Activated CD4-positive, alpha-beta T cell treated with anti-CD3 and anti-CD28 coated beads, Interleukin-2, amount 10 ng/mL, durations not matched to agents 7 days and 5 days (primary cell): ENCODE measurements at places on chromosomes 1 and 21. TPM values are rescaled to one million over a fixed set of nuclear protein-coding genes. Genes with fewer than 3 reads are reported as not detected.

DNA sequence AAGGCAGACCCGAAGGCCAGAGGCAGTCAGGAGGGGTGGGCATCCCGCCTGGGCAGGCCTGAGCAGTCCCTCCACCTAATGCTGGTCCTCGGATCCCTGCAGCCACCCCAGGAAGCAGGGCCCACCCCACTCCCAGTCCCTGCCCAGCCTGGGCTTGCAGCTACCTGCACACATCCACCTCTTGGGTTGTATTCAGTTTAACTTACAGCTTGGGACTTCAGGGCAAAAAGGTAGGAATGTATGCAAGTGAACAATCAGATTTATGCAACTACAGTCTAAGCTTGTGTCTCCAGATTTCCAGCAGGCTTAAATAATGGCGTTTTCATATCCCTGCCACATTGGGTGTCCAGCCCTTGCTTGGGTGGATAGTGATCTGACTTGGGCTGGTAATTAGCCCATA, 17.4 kb downstream of the LDLRAP1 start:
- no peak overlapping the region for H3K4me3 ChIP-seq
- no peak for DNase-seq
- H3K27ac ChIP-seq: peak overlapping the region; percentile 98
- H3K27me3 ChIP-seq: no peaks in the 10 kb centered on the region

- peak overlapping the region; percentile 96 for H3K27ac ChIP-seq
- DNase-seq: peak; percentile 49
- H3K4me1 ChIP-seq: peaks cover 46% of the 10 kb centered on the region
- H3K4me3 ChIP-seq: peak overlapping the region; percentile 74
- H3K36me3 ChIP-seq: peaks cover 24% of the 10 kb centered on the region
Measured at GRCh38 chr1:87329051-87329525, 408 bp downstream of the LMO4 start.

DNA sequence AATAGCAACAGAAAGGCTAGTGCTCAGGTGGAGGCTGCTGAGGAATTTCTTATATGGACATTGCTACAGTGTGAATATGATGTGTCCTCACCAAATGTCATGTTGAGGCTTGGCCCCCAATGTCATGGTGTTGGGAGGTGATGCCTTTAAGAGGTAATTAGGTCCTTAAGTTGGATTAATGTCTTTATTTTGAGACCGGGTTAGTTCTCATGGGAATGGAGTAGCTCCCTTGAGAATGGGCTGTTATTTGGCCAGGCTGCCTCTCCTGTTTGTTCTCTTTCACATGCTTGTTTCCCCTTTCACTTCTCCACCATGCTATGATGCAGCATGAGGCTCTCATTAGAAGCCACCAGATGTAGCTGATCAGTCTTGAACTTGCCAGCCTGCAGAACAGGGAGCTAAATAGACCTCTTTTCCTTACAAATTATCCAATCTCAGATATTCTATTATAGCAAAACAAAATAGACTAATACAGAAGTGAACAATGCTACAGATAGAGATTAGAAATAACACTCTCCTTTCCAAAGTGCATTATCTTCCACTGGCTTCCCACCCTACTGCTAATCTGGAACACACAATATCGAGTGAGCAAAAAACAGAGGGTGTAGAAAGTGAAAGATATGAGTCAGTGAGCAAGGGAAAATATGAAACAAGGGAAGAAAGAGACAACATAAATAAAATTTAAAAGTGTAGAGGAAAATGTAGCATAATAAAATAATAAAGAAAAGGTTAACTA, 160.2 kb downstream of the NTMT2 start:
- H3K36me3 ChIP-seq: no peaks in the 10 kb centered on the region
- no peaks in the 10 kb centered on the region for H3K4me1 ChIP-seq
- no peak for DNase-seq
- H3K27ac ChIP-seq: no peak overlapping the region

GRCh38 chr1:217965156-217965786, 319.8 kb upstream of the RRP15 start:
- DNase-seq: no peak
- no peak overlapping the region for H3K4me3 ChIP-seq
- H3K4me1 ChIP-seq: no peaks in the 10 kb centered on the region
- H3K27me3 ChIP-seq: no peaks in the 10 kb centered on the region

- no peak overlapping the region for H3K4me3 ChIP-seq
- peaks cover 8% of the 10 kb centered on the region for H3K4me1 ChIP-seq
- H3K27ac ChIP-seq: no peak overlapping the region
- H3K27me3 ChIP-seq: peaks cover 47% of the 10 kb centered on the region
Measured at GRCh38 chr1:171247501-171247900, 793 bp upstream of the FMO1 start.

DNA sequence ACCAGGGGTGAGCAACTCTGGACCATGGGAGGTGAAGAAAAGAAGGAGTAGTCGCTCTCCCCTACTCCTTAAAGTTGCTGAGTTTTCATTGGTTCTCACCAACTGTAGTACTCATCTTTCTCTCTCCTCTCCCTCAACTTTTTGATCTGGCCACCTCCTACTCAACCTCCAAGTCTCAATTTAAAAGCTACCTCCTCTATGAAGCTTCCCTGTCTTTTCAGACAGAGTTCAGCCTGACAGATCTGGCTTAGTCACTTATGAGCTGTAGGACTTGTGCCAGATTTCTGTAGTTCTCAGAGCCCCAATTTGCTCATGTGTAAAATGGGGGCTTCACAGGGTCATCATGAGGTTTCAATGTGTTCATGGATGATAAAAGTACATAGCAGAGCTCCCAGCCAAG, 34.5 kb upstream of the HTR1D start:
- H3K4me1 ChIP-seq: no peaks in the 10 kb centered on the region
- no peak overlapping the region for H3K4me3 ChIP-seq
- H3K36me3 ChIP-seq: no peaks in the 10 kb centered on the region
- no peak overlapping the region for H3K27ac ChIP-seq
- no peak for DNase-seq
- peaks cover 2% of the 10 kb centered on the region for H3K27me3 ChIP-seq

DNA sequence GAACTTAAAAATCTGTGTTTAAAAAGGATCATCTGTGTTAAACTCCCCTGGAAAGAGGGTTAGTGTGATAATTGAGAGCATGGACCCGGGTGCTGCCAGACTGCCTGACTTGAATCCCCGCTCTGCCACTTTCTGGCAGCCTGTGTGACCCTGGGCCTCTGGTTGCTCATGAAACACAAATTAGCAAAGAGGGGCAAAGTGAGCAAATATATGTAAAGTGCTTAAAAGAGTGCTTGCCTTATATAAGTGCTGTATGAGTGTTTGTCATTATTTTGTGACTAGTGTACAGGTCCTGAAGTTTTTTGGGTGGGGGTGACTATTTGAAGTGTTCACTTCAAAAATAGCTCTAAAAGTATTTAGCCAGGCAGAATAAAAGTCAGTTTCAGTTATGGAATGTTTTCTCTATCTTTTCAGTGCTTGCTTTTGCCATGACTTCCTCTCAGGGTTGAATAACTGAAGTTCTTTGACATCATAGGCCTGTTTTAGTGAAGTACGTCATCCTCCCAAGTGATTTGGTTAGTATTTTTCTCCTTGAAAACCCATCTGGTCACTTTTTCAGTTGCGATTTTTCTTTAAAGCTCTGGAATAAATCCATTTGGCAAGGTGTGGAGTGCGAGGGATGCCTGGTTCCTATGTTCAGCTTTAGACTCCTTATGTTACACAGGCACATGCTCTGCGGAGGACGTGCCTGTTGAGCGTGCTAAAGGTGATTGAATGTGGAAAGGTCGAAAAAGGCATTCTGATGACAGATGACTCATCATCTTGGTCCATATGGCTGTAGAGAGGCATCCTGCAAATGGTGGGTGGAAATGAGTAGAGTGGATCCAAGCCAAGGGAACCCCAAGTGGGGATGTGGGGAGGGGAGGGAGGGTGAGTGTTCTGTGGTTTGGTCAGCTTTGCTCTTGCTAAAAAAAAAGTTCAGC, 47.8 kb downstream of the AK4 start:
- H3K27ac ChIP-seq: no peak overlapping the region
- no peak for DNase-seq
- H3K4me3 ChIP-seq: no peak overlapping the region
- peaks cover 3% of the 10 kb centered on the region for H3K4me1 ChIP-seq
- peaks cover 34% of the 10 kb centered on the region for H3K36me3 ChIP-seq
- no peaks in the 10 kb centered on the region for H3K27me3 ChIP-seq

DNA sequence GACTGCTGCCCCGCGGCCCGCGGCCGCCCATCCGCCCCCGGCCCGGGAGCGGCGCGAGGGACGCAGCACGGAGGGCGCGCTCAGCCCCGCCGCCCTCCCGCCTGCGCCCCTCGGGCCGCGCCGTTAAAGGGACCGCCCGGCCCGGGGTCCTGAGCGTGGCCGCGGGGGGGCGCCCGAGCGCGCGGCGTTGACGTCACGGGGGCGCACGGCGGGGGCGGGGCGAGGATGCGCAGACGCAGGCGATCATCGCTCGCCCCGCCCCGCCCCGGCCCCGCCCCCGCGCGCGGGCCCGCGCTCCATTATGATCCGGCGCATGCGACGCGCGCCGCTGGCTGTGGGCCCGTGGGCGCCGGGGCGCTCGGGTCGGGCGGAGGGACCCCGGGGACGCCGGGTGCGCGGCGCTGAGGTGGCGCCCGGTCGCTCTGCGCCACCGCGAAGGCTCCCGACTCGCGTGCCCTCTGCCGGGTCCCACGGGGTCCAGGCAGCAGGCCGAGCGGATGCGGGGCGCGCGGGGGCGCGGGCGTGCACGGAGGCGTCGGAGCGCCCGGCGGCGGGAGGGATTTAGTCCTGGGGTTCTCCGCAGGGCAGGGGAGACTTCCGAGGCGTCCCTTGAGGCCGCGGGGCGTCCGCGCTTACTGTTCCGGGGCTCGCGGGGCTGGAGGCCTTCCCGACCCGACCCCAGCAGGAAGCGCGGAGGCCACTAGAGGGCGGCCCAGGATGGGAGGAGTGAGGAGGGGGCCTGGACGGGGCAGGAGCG, at the start of gene DVL1:
DVL1 (minus strand) TSS at position 163 of the 757 bp plus-strand sequence. CDS start 353 bp downstream, outside the sequence.
- no peaks in the 10 kb centered on the region for H3K36me3 ChIP-seq
- peak within 1 kb of the TSS; percentile 74 for H3K4me3 ChIP-seq
- H3K27ac ChIP-seq: peak within 1 kb of the TSS; percentile 64
- peaks cover 22% of the 10 kb centered on the region for H3K27me3 ChIP-seq

- H3K36me3 ChIP-seq: no peaks in the 10 kb centered on the region
- H3K27me3 ChIP-seq: no peaks in the 10 kb centered on the region
- no peak overlapping the region for H3K27ac ChIP-seq
- H3K4me1 ChIP-seq: no peaks in the 10 kb centered on the region
Measured at GRCh38 chr1:55539652-55540512, 324.7 kb upstream of the USP24 start.

- no peaks in the 10 kb centered on the region for H3K4me1 ChIP-seq
- no peak overlapping the region for H3K4me3 ChIP-seq
Measured at GRCh38 chr1:177863796-177864195, 106.1 kb downstream of the SEC16B start.

- DNase-seq: no peak
- H3K4me1 ChIP-seq: peaks cover 11% of the 10 kb centered on the region
- no peak overlapping the region for H3K27ac ChIP-seq
- peak overlapping the region; percentile 6 for H3K4me3 ChIP-seq
Measured at GRCh38 chr1:213979751-213980586, 7.8 kb upstream of the PROX1 start.

GRCh38 chr1:214009423-214010196, 21.8 kb downstream of the PROX1 start:
- no peaks in the 10 kb centered on the region for H3K4me1 ChIP-seq
- H3K27ac ChIP-seq: no peak overlapping the region
- H3K27me3 ChIP-seq: peaks cover 2% of the 10 kb centered on the region
- no peaks in the 10 kb centered on the region for H3K36me3 ChIP-seq
- H3K4me3 ChIP-seq: no peak overlapping the region
- no peak for DNase-seq

DNA sequence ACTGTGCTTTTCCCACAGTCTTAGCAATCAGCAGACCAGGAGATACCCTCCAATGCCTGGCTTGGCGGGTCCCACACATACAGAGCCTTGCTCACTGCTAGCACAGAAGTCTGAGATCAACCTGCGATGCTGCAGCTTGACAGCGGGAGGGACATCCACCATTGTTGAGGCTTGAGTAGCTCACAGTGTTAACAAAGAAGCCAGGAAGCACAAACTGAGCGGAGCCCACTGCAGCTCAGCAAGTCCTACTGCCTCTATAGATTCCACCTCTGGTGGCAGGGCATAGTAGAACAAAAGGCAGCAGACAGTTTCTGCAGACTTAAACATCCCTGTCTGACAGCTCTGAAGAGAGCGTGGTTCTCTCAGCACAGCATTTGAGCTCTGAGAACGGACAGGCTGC, 33.4 kb downstream of the MNDA start:
- no peaks in the 10 kb centered on the region for H3K36me3 ChIP-seq
- H3K27me3 ChIP-seq: peaks cover 11% of the 10 kb centered on the region
- no peaks in the 10 kb centered on the region for H3K4me1 ChIP-seq
- no peak overlapping the region for H3K4me3 ChIP-seq
- no peak for DNase-seq

DNA sequence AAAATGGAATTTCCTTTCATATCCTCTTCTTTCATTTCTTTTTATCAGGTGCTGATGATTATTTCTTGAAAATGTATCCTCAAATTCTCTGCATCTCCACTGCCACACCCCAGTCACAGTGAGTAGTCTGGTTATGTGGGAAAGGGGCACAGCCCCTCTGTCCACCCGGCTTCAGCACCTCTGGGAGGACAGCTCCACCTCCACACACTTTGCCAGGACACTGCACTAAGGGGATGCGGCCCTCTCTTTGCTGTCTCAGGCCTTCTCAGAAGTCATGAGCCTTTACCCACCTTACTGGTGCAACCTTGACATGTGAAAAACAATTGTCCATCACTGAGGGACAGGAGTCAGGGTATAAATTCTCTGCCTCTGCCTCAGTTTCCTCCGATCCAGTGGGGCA, 433.1 kb downstream of the PCP4 start:
- no peak for DNase-seq
- no peaks in the 10 kb centered on the region for H3K27me3 ChIP-seq
- no peak overlapping the region for H3K27ac ChIP-seq
- no peaks in the 10 kb centered on the region for H3K4me1 ChIP-seq

DNA sequence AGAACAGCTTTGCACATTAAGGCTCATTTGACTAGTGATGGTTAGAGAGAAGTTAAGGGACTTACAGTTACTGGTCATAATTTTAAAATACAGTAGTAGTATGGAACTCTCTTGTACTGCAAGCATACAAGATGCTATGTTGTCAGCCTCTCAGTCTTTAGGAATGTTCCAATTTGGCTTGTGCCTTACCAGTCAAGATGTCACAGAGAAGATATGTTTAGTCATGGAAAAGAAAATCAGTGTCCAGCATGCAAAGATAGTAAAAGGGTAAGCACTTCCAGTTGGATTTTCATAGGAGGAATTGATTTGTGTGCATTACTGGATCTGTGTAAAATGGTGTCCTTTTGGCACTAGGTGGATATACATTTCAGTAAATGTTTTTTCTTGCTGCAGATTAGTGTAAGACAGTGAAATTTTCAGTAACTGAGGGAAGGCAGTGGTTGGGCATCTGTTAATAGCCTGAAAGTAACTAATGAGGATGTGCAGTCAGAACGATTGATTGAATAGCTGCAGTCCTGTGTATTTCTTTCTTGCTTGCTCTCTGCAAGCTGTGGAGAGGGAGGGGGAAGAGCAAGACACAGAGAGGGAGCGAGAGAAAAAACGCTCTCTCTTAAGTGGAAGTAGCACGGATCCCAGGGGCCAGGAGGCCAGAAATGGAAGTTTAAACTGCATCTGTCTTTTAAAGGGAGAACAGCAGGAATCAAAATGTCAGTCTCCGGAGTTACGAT, 108.2 kb downstream of the CLEC20A start:
- no peak for DNase-seq
- H3K27ac ChIP-seq: no peak overlapping the region
- no peaks in the 10 kb centered on the region for H3K36me3 ChIP-seq
- no peaks in the 10 kb centered on the region for H3K4me1 ChIP-seq
- no peak overlapping the region for H3K4me3 ChIP-seq

TLR5 gene
- total RNA-seq: 0.58 TPM

GSTM1 gene
- total RNA-seq: 68.4 TPM

FALEC gene
- not detected for total RNA-seq

VHLL gene
- total RNA-seq: 0.52 TPM

RNF207 gene
- 7.4 TPM for total RNA-seq

ITGB2 gene
- total RNA-seq: 500 TPM

S100A3 gene
- total RNA-seq: not detected

TCHH gene
- 0.05 TPM for total RNA-seq

YBX1 gene
- 607 TPM for total RNA-seq
